ENCODE measurements at places on chromosomes 13 and 19.

DNA sequence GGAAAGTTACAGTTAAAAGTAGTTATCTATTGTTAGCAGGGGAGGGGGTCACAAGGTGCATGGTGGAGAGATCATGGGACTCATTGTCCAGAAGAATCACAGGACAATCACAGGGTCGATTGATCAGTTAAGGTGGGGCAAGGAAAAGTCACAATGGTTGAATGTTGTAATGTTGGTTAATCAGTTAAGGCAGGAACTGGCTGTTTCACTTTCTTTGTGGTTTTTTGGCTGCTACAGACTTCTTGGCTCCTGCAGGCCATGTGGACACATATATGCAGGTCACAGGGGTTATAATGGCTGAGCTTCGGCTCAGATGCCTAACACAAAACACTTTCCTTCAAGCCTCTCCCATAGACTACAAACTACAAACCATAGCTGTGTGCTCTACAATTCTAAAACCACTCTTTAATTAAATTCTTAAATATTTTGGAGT lies 6.9 kb upstream of the ZNF431 start:
- no peak for DNase-seq

GRCh38 chr19:14347999-14348889 lies 33.0 kb upstream of the ADGRE5 start:
- DNase-seq: no peak

DNA sequence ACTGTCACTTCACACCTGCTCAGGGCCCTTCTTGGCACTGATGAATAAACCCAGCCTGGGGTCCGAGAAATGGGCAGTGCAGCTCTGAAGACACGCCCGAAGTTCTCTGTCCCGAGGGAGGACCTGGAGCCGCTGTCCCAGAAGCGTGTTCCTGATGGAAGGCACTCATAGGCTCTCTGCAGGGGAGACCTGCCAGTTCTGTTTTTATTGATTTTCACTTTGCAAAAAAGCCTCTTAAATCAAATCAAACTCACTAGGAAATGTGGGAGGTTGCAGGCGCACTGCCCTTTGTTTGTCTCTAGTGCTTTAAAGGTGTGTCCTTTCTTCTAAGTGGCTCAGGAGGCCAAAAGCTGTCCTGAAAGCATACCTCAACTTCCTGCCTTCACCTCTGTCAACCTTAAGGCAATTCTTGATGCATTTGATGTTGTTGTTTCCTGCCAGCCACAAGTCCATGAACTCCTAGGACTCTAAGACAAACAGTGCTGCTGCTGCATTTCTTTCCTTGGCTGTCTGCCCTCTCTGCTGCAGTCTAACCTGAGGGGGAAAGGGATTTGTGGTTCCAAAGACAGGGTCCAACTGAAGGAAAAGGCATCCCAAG lies 663.2 kb downstream of the UQCRFS1 start:
- no peak for DNase-seq

DNA sequence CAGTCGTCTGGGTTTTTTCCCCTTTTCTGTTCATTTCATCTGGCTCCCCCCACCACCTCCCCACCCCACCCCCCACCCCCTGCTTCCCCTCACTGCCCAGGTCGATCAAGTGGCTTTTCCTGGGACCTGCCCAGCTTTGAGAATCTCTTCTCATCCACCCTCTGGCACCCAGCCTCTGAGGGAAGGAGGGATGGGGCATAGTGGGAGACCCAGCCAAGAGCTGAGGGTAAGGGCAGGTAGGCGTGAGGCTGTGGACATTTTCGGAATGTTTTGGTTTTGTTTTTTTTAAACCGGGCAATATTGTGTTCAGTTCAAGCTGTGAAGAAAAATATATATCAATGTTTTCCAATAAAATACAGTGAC lies 9.3 kb downstream of the CALM3 start:
- no peak for DNase-seq

DNA sequence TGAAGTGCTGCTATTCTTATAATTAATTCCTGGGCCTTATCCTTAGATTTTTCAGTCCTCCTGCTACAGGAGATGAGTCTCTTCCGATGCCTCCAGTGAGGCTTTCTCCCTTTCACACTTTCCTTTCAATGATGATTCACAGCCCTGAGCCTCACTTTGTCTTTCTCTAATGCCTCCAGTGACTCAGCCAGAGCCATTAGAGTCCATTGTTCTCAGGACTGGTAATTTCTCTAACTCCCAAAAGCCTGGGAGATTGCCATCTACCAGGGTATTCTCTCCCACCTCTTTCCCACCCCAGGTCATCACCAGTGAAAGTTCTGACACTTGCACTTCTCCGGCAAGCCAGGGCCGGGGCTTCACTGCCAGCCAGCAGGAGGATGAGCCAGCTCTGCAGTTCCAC lies 49.6 kb upstream of the ARGLU1 start:
- DNase-seq: no peak

DNA sequence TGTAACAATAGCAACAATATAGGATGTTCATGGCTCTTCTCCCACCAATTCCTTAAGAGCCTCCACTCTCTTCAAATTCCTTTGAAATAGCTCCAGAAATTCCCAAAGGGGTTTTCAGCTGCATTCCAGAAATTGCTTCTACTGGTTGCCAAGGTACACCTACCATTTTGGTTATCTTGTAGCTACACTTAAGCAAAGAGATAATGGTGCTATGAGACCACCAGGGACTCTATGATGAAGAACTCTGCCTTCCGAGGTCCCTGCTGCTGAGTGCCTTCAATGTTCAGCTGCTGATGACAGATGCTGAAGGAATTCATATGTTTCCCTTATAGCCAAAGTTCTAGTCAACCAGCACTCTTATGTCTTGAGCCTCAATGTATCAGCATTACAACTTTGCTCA lies 78.4 kb downstream of the POU4F1 start:
- DNase-seq: no peak

- no peak for DNase-seq
Observed at GRCh38 chr13:114031631-114032030, 57.8 kb upstream of the C13orf46 start.

- no peak for DNase-seq
Observed at GRCh38 chr13:33692531-33692930, 125.4 kb upstream of the RFC3 start.

DNA sequence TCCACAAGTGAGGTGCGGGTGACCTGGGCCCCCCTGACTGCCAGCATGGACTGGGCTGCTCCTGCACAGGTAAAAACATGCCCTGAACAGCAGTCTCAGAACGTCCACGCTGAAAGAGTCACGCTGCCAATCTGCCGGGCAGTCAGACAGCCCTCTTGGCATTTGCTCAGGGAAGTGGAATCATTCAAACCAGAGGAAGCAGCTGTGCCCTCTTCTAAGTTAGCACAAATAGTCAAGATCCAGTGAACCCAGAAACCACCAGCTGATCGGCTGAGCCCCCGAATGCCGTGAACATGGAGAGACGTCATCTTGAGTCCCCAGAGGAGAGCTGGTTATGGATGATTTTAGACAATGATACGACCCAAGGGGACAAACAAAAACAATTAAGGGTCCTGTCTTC lies 34.4 kb downstream of the KLF2 start:
- DNase-seq: no peak

GRCh38 chr19:48090281-48090802 lies 20.3 kb downstream of the PLA2G4C start:
- no peak for DNase-seq

DNA sequence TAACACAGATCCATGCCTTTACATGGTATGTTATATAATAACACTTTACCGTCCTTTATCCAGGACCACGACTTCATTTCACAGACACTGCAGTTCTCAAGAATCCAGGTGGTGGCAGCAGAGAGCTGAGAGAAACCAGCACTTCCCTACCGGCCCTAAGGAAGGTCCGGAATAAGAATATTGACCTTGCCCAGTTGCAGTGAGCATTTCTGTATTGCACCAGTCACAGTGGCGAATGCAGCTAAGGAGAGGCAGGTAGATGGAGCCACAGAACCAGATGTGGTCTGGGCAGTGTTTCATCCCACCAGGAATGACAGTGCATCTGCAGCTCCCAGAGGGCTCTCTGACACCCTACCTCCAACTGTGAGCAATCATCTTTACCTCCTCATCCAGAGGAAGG lies 44.6 kb downstream of the ZNF787 start:
- peak; percentile 12 for DNase-seq

DNA sequence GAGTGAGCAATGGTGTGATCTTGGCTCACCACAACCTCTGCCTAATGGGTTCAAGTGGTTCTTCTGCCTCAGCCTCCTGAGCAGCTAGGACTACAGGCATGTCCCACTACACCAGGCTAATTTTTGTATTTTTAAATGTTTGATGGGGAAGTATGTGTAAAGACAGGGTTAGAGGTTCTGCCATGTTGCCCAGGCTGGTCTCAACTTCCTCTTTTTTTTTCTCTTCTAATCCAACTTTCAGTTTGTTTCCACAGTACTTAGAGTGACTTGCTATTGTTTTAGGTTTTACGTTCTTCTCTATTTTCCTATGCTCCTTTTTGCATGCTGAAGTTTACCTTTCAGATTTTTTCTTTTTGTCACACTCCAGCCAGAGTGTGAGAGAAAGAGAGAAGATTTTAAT lies 1433.0 kb downstream of the UQCRFS1 start:
- DNase-seq: no peak
